ENCODE measurements at places on chromosomes 1 and 21.

GRCh38 chr1:45541193-45541592 lies 9.4 kb upstream of the AKR1A1 start:
- no peak for DNase-seq

DNA sequence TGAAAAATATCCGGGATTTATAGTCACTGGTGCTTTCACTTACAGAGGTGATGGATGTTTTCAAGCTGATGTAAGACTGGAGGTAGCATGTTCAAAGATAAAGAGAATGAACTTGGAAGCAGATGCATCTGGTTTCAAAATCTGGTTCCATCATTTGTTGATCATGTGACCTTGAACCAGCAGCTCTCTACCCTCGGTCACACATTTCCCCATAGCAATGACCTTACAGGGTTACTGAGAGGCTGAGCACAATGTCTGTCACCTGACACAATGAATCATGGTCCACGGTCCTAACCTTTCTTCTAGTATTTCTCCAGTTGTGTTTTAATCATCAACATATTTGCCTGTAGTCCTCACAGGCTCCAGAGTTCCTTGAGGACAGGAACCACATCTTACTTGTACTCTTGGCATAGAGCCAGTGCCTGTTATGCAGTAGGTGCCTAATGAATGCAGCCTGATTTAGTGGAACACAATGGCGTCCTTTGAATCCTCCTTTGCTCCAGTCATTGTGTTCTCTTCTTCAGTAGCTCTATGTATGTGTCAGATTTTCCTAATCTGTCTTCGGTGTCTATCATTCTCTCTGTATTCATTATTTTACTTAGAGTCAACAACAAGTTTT lies 667.3 kb downstream of the PTPRU start:
- no peak for DNase-seq

DNA sequence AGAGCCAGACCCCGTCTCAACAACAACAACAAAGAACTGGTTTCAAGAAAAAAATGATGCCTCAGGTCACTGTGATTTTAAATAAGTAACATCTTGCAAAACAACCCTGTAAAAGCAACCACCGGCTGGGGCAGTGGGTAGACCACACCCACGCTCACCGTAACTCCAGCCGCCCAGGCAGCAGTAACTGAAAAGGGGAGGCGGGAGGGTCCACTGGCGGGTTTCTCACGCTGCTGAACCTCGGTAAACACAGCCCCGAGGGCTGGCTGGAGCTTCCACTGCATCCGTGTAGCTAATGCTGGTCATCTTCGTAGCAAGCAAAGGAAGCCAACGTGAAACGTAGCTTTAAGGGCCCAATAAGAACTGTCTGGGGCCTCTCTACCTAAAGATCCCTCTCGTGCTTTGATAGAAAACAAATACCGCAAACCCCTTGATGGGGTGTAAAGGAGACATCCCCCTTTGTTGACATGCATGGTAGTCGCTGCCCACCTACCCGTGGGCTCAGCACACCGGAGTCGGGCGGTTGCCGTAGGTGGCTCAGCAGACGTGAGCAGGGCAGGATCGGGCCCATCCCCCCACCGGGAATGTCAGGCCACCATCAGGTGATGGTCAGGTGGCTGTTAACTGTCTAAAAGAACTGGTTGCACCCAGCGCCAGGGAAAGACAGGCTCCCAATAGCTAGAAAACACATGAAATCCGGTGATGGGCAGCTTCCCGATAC lies 4.2 kb downstream of the C1orf159 start:
- no peak for DNase-seq

- no peak for DNase-seq
These were observed 47.2 kb upstream of the VANGL1 start for GRCh38 chr1:115594600-115594999.

DNA sequence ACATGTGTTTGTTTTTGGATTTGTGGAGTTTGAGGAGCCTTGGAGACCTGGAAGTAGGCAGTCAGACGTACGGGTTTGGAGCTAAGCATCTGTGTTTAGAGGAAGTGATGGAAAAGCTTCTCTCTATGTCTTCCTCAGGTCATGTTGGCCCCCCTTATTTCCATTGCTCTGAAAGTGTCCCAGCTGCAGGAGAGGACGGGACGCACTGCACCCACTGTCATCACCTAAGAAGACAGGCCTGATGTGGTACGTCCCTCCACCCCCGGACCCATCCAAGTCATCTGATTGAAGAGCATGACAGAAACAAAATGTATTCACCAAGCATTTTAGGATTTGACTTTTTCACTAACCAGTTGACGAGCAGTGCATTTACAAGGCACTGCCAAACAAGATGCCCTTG lies 66.2 kb downstream of the PGM1 start:
- no peak for DNase-seq

DNA sequence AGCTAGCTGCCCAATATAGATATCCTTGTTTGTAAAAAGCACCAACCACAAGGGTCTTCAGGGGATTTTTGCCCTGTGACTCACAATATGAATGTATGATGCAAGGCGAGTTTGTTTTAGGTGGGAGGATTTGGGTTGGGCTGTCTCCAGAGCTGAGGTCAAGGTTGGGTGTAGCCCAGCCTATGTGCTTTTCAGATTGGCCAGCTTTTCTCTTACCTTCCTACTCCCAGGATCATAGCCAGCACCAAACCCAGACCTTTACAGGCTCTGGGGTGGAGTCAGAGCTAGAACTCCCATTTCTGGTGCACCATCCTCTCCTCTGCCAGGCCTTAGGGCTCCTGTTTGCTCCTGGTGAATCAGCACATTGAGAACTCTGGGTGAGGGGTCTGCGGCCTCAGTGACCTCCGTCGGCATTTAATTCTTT lies 55.6 kb upstream of the GCLM start:
- no peak for DNase-seq

GRCh38 chr1:4006676-4007374 lies 106.8 kb upstream of the C1orf174 start:
- no peak for DNase-seq

DNA sequence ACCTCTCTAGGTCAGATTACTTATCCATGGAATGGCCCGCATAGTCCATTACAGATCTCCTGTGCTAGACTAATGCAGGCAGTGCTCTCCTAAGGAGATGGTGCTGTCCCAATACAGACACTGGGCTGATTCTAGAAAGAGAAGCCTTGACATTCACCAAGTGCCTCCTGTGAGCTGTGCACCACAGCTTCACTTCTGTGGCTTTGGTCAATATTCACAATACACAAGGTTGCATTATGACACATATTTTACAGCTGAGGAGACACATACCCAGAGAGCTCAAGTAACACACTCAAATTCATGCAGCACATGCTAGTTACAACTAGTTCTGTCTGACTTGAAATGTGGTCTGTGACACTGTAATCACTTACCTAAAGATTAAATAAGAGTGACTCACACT lies 59.4 kb upstream of the LRRC8B start:
- DNase-seq = no peak

GRCh38 chr21:42056996-42057689 lies 14.0 kb upstream of the UMODL1 start:
- DNase-seq = no peak

DNA sequence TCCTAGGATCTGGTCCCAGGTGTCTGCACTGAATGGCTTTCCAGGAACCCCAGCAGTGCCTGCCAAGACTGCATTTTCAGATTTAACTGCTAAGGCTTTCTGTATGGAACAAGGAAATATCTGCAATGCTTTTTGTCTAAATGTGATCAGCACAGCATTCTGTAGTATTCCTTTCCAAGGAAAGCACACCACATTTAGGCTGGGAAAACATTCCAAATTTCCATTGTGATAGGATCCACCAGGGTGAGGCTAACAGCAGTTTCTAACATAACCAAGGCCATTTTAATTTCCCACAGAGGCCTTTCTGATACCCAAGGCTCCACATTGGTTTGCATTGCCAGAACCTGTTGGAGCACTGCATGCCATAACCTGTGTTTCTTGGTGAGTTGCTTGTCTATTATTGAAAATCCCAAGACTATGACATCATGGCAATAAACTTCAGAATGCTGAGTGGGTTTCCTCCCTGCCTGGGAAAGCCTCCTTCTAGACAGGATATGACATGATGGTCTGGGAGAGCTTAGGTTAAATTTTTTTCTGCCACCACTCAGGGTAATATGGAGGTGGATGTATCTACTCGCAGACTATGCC lies 23.3 kb upstream of the PTGFRN start:
- no peak for DNase-seq

- no peak for DNase-seq
These were observed 2.2 kb downstream of the IKBKE start for GRCh38 chr1:206472454-206472853.

DNA sequence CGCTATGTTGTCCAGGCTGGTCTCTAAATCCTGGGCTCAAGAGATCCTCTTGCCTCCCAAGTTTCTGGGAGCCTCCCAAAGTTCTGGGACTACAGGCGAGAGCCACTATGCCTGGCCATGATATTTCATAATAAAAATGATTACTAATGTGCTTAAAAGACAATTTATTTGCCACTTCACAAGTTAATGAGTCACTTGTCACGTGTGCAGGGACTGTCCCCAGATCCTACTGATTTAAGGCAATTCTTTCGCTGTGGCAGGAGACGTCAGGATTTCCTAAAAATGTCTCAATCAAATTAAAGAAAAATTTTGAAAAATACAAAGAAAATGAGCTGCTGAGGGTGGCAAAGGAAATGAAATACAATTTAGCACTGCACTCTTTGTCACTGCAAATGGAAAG lies 43.5 kb downstream of the B3GALNT2 start:
- DNase-seq = no peak

All from cortex of kidney (tissue), 1 donor.